Endodermal cell (in vitro differentiated cells): ENCODE measurements at places on chromosomes 2 and 18. TPM values are rescaled to one million over a fixed set of nuclear protein-coding genes. Genes with fewer than 3 reads are reported as not detected.

GRCh38 chr2:160700021-160700814, 206.6 kb upstream of the RBMS1 start:
- DNase-seq = no peak

- peak; percentile 57 for DNase-seq
Observed at GRCh38 chr18:50749945-50750344, 69.9 kb downstream of the MRO start.

- peak; percentile 77 for DNase-seq
Observed at GRCh38 chr2:168116448-168116847, 130.9 kb downstream of the STK39 start.

DNA sequence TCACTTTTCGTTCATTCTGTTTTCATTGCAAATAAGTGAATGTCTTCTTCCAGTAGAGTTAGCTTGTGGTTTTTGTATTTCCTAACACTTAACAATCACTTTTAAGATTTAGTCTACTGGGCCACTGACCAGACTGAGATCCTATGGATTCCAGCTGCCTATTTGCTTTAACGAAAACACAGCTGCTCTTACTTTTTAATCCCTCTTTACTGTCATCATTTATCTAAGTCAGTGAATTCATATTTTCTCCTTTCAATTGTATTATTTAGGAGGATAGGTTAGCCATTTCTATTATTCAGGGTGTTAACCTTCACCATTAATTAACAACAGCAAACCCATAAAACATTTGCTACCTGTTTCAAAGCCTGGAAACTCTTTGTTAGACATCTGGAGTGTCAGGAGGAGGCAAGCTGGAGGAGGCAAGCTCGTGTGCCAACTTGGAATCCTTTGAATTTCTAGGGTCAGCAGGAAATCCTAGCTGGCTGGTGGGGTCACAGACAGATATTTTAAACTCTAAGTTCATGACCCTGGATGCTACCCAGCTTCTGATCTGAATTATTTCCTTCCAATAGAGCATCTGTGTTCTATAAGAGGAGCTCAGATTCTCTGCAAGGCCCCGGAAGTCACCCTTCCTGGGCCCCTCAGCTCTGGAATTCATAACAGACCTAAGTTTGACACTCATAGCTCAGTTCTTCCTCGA, 385.3 kb downstream of the RBM43 start:
- no peak for DNase-seq

The IL37 gene
- total RNA-seq = not detected in 2 replicates

DNA sequence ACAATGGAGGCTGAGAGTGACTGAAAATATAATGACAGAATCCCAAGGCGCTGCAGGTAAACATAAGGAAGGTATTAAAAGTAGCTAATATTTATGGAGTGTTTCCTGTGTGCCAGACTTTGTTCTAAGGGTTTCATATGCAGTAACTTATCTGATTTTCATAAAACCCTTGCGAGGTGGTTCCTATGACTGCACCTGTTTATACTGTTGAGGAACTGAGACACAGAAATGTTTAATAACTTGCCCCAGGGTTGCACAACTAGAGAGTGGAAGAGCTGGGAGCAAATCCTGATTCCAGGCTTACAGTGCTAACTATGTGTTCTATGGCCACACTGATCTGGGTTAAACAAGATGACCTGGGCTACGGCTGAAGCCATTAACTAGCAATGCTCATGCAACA, 2.4 kb downstream of the SP110 start:
- no peak for DNase-seq

The SERPINB10 gene
- not detected in 3 replicates for total RNA-seq

DNA sequence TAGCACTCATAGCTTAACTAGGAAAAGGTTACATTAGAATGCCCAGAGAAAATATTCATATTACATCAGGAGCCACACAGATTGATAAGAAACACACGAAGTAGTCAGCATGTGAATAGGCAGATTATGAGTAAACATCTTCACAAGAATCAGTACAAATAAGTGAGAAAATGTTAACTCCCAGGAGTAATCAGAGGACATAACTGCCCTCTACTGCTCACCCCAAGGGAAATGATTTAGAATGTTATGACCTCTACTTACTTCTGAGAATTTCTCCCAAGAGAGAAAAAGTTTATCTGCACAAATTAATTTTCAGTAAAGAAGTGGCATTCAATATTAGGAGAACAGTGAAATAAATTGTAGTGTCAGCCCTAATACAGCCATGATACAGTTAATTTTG, 39.1 kb upstream of the ACKR3 start:
- no peak for DNase-seq

GRCh38 chr2:146267093-146267492, 1577.7 kb upstream of the ACVR2A start:
- DNase-seq = no peak

DNA sequence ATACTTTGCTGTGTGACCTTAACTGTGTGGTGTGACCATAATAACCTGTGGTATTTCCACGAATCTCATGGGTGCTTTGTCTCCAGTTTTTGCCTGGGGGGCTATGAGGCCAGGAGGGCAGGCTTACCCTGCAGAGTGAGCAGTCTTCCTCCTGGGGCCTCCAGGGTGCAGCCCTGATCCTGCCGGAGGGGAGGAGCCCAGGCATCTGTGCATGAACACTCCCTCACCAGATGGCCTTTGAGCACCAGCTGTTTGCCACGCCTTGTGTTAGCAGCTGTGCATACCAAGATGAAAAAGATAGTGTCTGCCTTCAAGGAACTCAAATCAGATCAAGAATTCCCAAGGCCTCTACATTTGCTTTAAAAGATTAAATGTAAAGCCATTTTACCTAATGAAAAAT, 75.0 kb upstream of the RBM44 start:
- DNase-seq = peak; percentile 73

GRCh38 chr2:172013396-172013795, 13.6 kb downstream of the METAP1D start:
- no peak for DNase-seq

The CKAP2L gene
- 16.0 and 20.1 TPM in 2 replicates for total RNA-seq

GRCh38 chr2:162073888-162074631, at the start of gene DPP4:
DPP4 (minus strand) TSS chr2:162074215; CDS start chr2:162073981, 234 bp downstream.
- DNase-seq = peak; percentile 83

GRCh38 chr18:59833785-59834184, 66.0 kb upstream of the PMAIP1 start:
- no peak for DNase-seq

DNA sequence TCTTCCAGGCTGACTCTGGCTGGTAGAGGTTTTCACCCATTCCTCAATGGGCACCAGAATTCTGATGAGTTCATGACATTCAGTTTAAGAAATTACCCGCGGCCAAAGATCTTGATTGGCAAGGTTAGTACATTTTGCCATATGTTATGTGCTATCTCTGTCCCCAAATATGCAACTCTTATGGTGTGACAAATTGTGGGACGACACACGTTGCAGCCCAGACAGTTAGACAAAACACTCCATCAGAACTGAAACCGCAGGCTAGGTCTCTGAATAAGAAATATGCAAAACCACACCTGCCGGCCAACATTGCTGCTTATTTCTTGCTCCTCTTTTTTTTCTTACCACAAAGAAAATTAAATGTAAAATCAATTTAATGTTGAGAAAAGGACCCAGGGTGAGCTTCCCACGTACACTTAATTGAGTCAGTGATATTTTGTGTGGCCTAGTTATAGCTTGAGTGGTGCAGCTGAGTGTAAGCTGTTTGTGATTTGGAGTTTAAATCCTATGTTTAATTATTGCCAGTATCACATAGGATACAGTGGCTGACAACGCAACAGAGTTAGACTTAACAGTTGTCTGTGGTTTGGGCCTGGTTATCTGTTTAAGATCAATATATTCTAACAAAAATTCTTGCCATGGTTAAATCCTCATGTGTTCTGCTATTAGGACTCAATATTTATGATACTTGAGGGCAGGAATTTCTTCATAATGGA, 35.7 kb upstream of the LTBP1 start:
- DNase-seq = no peak

The MAT2A gene
- total RNA-seq = 252 and 267 TPM in 2 replicates

The CABYR gene
- total RNA-seq = 11.0 and 11.1 TPM in 2 replicates

DNA sequence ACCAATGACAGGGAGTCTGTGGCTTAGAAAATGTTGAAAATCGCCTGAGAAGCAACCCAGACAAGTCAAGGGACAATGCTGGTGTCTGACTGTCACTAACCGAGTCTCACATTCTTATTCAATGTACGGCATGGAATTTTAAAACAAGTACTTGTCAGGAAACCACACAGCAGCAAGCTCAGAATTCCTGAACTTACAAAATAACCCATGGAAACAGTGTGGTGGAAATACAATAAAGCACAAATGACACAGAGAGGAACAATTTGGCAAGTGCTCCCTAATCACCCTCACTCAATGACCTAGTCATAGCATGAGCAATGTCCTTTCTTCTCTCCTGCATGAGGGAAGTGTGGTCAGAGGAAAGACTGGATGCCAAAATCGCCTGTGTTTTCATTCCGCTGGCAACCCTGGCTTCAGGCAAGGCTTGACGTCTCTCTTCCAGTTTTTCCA, 154.0 kb downstream of the SATB2 start:
- DNase-seq = no peak

- DNase-seq = no peak
Observed at GRCh38 chr2:163157411-163157810, 318.8 kb upstream of the KCNH7 start.

The CNDP1 gene
- 0.51 TPM in 1 of 2 replicates, not detected in the other for total RNA-seq

The ALPI gene
- total RNA-seq = not detected in 3 replicates

- DNase-seq = peak; percentile 91
Observed at GRCh38 chr2:100262555-100263320, 59.6 kb downstream of the LONRF2 start.

The CD207 gene
- not detected in 3 replicates for total RNA-seq

DNA sequence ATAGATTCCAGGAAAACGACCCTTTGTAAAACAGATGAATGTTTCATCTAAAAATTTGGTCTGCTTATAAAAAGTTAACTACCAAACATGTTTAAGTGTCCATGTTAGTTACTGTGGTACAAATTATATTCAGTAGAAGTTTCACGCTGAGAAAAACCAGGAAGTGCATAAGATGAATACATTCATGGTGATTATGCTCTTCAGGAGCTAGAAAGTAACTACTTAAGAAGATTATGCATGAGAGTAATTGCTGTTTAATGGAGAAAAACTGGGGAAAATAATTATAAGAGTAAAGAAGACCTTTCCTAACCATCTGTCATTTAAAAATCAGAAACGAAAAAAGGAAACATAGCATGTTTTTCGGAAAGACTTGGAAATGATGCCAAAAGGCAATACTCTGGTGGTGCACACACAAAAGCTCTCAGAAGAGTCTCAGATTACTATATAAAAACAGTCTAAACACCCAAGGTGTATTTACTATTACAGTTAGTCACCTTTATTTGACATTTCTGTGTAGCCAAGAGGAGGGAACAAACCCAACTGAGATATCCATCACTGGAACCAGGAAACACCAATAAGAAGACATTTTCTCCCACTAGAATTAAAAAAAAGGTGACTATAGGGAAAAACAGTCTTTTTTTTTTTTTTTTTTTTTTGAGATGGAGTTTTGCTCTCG, 38.8 kb upstream of the METTL21A start:
- no peak for DNase-seq

GRCh38 chr18:36153203-36153602, 23.5 kb downstream of the ELP2 start:
- DNase-seq = no peak

The UGT1A9 gene
- total RNA-seq = not detected in 3 replicates

GRCh38 chr2:26735883-26736588, 28.0 kb upstream of the SLC35F6 start:
- DNase-seq = no peak

The LIPG gene
- total RNA-seq = 5.0 and 6.7 TPM in 2 replicates

DNA sequence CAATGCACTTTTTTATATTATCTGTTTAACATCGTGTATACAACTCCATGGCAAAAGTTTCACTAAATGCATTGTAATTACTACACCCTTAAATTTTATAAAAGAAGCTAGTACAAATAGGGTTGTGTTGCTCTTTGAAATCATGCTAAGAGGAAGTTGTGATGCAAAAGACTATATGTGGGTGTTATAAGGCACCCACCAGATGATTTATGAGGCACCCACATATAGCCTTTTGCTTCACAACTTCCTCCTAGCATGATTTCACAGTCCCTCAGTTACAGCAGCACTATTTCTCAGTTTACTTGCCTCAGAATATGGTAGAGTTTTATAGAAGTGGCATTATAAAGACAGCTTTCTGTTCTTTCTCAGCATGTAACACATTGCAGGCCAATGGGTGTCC, 277.3 kb upstream of the DOK6 start:
- no peak for DNase-seq

DNA sequence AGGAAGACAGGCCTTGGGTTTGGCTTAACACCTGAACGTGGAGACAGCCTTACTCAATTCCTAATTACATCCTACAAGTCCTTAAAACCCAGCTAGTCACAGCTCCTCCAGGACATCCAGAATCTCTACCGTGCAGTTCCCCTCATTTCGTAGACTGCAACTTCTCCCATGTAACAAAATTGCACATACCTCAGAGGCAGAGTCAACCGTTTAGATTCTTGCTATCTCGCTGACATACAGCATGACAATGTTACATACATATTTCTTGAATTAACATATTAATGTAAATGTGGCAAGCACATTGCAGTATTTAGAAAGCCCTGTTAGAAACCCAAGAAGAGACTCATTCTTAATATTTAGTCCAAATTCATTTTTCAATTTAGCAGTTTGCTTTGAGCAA, 358.7 kb downstream of the SETBP1 start:
- no peak for DNase-seq

DNA sequence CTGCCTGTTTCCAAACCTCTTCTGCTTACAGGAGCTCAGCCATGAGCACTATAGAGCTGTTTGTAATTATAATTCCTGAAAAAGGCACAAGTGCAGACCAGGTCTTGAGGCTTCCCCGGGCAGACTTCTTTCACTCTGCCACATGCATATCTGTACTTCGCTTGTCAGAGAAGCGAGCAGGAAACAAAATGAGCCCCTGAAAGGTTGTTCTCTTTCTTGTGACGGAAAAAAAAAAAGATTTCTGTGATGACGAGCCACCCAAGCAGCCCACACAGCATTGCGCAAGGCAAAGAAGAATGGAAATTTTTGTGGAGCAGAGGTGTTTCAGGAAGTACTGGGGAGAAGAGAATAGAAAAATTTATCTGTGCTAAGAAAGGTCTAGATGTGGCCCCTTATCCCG, 54.0 kb upstream of the LINC00305 start:
- no peak for DNase-seq

- no peak for DNase-seq
Observed at GRCh38 chr2:127431408-127432023, 13.3 kb downstream of the PROC start.

GRCh38 chr2:177334940-177335543, 57.5 kb upstream of the AGPS start:
- no peak for DNase-seq

The IMPACT gene
- total RNA-seq = 40.6 and 44.0 TPM in 2 replicates

The CHRNG gene
- total RNA-seq = not detected in 3 replicates

The HMSD gene
- 0.33 to 5.5 TPM (median 1.9 TPM) in 3 replicates for total RNA-seq

- no peak for DNase-seq
Observed at GRCh38 chr18:4869155-4869554, 327.9 kb downstream of the AKAIN1 start.

The ANKRD23 gene
- total RNA-seq = 1.4 to 3.9 TPM (median 3.6 TPM) in 3 replicates

The POTEJ gene
- total RNA-seq = not detected in 2 replicates

- DNase-seq = peak; percentile 49
Observed at GRCh38 chr18:27899893-27900292, 277.0 kb downstream of the CDH2 start.

DNA sequence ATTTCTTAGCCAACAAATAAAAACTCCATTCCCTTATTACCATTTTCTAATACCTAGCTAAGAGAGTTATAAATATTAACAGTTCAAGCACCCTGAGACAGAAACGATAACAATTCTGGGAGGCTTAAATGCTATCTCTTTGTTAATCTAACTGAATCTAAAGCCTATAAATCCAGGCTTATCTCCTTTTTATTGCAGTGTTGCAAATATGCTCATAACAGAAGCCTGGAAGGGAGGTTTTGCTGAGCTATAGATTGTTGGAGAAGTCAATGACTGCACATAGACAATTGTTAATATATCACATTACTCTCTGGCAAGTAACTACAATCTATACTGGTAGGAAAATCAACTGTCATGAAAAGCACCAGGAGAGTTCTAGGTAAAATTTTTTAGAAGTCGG, 30.2 kb downstream of the ATF2 start:
- no peak for DNase-seq
